ENCODE measurements at places on chromosomes 12 and 14.

DNA sequence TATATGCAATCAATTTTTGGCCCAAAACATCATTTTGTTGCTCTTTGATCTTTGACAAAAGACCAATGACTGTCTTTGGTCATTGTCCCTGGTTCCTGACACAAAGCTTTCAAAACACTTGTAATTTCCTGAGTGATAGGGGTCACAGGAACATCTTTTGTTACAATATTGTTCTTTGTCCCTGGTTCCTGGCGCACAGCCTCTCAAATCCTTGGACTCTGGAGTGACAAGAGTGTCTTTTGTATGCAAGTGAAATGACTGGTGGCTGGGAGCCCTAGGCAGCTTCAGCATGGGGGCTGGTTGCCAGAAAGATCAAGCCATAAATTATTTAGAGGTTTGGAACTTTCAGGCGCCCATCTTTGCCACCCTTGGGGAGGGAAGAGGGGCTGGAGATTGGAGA, 53.9 kb downstream of the DNAH10 start:
- DNase-seq: no peak

- no peak for DNase-seq
Observed at GRCh38 chr12:123071099-123071800, 79.6 kb downstream of the PITPNM2 start.

DNA sequence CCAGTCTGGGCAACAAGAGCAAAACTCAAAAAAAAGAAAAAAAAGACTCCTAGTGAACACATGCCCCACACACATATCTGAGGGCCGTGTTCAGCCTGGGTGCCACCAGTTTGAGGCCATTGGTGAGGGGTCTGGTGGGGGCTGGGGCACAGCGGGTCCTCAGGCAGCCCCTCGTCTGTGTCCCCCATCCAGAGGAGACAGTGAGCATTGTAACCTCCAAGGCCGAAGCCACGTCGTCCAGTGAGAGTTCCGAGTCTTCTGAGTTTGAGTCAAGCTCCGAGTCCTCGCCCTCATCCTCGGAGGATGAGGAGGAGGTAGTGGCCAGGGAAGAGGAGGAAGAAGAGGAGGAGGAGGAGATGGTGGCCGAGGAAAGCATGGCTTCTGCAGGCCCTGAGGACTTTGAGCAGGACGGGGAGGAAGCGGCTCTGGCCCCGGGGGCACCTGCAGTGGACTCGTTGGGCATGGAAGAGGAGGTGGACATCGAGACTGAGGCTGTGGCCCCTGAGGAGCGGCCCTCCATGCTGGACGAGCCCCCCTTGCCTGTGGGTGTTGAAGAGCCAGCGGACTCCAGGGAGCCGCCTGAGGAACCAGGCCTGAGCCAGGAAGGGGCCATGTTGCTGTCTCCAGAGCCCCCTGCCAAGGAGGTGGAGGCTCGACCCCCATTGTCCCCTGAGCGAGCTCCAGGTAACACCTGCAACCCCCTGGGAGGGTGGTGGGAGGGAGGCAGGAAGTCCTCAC, 15.6 kb downstream of the SETD1B start:
- DNase-seq: no peak

DNA sequence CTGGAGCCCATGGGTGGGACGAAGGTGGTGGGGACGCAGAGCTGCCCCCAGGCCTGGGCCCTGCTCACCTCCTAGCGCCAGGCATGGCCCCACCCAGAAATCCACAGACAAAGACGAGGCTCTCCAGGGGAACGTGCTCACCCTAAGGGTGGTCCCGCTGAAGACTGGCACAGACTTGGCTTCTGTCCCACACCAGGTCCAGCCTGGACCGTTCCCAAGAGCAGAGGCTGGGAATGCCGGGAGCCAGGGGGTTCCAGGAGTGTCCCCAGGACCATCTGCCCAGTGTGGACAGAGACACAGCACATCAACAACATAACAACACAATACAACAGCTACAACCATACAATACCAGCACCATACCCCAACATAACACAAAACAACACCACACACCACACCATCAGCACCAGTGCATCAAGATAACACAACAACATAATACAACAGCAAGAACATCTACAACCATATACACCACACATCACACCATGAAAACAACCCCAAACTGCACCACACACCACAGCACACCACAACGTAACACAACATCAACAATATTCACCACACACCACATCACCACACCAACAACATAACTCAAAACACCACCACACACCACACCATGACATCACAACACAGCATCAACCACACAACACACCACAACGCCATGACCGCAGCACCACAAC, 329.6 kb downstream of the ADGRD1 start:
- no peak for DNase-seq

DNA sequence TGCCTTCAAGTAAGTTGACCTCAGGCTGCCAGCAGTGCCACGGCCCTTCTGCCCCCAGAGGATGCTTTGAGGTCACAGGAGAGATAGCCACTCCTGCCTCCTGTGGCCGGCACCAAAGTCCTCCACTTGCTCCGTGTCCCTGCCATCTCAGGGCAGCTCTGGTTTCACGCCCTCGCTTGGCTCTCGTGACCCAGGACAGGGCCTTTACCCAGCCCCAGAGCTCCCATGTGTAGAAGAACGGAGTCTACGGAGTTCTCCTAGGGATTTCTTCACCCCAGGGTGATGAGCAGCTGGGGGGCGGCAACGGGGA, 178.1 kb downstream of the ADGRD1 start:
- DNase-seq: no peak

DNA sequence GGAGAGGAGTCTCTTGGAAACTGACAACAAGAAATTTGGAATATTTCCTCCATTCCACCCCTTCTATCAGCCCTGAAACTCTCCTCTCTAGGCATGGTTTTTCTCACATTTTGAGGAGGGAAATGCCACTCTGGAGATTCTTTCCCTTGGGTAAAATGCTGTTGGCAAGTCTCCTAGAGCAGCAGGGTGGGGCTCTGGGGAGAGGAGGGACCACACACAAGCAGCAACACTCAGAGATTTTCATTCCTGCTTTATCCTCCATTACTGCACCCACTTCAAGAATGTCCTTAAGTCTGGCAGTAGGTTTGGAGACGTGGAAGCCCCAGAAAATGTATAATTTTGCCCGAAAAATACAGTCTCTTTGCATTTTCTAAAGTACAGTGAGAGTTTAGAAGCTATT, 130.8 kb upstream of the FLRT2 start:
- no peak for DNase-seq

- no peak for DNase-seq
Observed at GRCh38 chr12:90076851-90077319, 368.2 kb upstream of the ATP2B1 start.

DNA sequence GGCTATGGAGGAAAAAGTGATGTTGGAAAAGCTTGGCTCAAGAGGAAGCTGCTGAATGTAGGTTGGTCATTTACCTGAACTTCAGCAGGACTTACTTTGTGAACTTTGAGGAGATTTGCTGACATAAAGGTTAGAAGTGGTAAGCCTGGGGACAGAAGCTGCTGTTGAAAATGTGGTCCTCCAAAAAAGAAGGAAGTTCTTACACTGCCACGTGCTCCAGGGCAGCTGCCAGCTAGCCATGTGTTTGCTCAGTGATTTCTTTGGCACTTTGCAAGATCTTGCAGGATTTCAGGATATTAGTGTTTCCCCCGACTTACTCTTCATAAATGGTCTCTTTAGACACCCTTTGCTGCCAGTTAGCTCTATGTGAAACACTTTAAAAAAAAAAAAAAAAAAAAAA, 14.8 kb upstream of the DYRK2 start:
- DNase-seq: no peak

- DNase-seq: no peak
Observed at GRCh38 chr14:99724196-99724891, 40.2 kb downstream of the CYP46A1 start.

DNA sequence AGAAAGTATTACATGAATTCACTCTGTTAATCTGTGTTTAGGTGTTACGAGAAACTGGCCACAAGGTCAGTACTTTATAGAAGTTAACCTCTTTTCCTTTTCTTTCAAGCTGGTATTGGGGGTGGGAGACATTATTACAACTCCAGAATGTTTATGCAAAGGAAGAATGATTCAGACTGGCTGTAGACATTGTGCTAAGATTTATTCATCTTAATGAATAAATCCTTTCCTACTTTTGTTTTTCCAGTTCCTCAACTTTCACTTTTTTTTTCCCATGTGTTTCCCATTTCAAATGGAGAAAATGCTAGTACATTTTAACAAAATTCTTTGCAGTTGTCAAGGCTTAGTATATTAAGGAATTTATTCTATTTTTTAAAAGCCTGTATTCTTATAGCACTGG, 1.3 kb downstream of the OTOGL start:
- no peak for DNase-seq

DNA sequence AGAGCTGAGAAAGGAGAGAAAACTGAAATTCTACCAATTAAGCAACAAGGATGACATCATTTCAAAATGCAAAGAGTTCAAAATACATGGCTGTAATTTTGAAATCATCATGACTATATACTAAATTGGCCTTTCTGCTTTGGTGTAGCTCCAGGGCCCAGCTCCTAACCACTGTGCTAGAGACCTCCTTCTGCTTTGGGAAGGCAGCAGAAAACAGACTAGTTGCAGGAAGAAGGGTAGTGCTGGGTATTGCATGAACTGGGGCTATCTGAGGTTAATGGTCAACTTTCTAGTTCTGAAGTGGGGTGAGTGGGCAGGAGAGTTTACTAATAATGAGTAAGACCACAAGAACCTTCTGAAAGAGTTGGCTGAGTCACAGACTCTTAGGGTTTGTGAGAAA, 66.2 kb downstream of the PTGER2 start:
- no peak for DNase-seq

DNA sequence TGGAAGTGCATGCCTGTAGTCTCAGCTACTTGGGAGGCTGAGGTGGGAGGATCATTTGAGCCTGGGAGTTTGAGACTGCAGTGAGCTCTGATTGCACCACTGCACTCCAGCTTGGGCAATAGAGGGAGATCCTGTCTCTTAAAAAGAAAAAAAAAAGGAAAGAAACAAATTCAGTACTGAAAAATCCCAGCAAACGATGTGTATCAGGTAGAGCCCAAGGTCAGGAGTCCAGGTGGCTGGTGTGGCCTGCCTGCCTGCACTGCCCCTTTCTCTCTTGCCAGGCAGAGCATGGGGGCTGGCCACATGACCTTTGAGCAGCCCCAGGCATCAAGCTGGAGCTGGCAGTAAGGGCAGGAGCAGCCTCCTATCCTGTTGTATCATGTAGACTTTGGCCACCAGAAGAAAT, 31.8 kb downstream of the ELK3 start:
- DNase-seq: no peak

DNA sequence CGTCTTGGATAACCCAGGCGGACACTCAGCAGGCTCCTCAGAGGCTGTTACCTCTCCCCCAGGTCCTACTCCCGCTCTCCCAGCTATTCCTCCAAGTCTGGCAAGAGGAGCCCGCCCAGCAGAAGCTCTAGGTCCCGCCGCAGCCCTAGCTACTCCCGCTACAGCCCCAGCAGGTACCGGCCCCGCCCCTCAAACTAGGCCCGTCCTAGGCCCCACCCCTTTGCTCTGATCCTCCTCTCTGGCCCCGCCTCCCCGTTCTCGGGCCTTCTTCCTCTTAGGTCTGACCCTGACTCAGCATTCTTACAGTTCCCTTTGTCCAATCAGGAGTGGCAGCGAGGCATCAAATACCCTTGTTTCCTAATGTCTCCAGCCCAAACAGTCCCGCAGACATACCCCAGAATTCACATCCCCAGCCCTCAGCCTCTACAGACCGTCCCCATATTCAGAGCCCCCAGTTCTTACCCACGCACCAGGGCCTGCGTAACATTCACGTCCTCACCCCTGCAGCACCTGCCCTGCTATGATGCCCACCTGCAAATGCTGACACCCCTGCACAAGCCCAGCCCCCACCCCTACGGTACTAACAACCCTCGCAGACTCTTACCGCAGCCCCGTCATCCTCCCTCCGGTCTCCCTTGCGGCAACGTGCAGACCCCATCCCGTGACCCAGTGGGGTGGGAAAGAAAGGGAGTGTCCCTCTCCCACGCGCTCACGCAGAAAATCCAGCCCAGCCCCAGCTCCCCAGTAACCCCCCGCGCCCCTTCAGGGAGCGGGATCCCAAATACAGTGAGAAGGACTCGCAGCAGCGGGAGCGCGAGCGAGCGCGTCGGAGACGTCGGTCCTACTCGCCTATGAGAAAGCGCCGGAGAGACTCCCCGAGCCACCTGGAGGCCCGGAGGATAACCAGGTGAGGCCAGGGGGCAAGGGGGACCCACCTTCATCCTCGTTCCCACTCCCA, 25.0 kb upstream of the HSPB8 start:
- no peak for DNase-seq

DNA sequence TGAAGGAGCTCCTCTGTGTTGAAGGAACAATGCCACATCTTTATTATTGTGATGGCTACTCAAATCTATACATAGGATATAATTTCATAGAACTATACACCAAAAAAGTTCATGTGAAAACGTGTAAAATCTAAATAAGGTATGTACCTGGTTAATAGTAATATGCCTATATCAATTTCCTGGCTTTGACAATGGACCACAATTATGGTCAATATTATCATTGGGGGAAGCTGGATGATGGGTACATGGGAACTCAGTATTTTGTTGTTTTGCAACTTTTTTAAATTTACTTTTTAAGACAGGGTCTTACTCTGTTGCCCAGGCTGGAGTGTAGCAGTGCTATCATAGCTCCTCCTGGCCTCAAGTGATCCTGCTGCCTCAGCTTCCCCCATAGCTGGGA, 270.7 kb downstream of the TMEM132C start:
- DNase-seq: no peak
